Stimulated activated CD4-positive, alpha-beta T cell treated with anti-CD3 and anti-CD28 coated beads, Interleukin-12 subunit alpha, Interleukin-12 subunit beta, amount 100 ng/mL, for 4 hours (primary cell): ENCODE measurements at places on chromosomes 12 and 14.

GRCh38 chr14:92143309-92143708, 21.5 kb downstream of the CPSF2 start:
- no peak for DNase-seq

GRCh38 chr14:96461950-96462798, 40.0 kb upstream of the PAPOLA start:
- DNase-seq = no peak

DNA sequence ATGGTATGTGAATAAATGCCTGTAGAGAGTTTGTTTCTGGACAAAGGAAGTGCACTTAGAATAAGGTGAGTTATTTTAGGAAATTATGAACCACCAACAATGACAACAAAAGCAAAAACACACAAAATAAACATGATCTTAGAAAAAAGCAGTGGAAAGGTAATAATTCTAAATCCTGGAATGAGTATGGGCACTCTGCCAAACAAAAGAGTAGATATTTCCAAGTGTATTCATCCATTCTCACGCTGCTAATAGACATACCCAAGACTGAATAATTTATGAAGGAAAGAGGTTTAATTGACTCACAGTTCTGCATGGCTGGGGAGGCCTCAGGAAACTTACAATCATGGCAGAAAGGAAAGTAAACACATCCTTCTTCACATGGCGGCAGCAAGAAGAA, 269.3 kb upstream of the NPAS3 start:
- DNase-seq = no peak

DNA sequence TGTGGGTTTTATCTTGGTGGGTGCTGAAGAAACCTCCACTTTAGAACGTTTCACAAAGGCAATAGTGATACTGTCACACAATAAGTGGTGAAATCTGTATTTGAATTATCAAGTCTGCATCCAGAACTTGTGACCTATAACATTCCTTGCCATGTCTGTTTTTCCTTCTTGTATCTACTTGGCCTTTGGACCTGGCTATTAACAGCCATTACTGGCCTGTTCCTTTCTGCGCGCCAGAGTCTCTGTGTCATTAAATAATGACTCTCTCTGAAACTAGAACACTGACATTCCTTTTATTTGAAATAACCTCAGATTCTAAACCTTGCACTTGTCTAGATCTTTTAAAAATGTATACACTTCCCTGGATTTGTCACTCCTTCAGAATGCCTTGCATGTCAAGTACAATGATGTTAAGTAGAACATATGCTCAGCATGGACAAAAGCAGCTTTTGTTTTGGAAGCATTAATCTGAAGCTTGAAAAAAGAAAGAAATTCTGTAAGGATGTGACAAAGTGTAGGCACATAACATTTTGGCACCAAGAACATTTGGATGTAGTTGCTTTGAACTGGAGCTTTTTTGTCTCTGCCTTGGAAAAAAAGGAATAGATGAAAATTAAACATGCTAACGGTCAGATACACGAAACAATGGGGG, 95.5 kb upstream of the RPL10L start:
- DNase-seq = no peak

- DNase-seq = no peak
These were observed 34.7 kb downstream of the CYP46A1 start for GRCh38 chr14:99718811-99719192.

- no peak for DNase-seq
These were observed 185.2 kb upstream of the AMIGO2 start for GRCh38 chr12:47264951-47265350.

- no peak for DNase-seq
These were observed 5.3 kb upstream of the CEP128 start for GRCh38 chr14:80946797-80947196.

GRCh38 chr12:75578546-75578945, 67.1 kb upstream of the KRR1 start:
- no peak for DNase-seq

DNA sequence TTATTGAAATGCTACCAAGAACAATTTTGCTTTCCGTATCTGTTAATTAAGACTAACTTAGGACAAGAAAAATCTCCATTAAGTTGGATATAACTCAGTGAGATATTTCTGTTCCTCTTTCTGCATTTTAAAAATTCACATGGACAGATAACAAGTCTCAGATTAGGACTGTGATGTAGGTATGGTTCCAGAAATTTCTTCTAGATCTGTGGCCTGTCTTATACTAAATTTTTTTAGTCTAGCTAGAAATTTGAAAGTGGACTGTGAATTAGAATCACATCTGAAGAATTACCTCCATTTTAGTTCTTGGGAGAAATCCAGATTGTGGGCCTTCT, 41.6 kb downstream of the USP15 start:
- DNase-seq = no peak

- DNase-seq = no peak
These were observed 5.1 kb upstream of the ENDOU start for GRCh38 chr12:47730341-47730744.

DNA sequence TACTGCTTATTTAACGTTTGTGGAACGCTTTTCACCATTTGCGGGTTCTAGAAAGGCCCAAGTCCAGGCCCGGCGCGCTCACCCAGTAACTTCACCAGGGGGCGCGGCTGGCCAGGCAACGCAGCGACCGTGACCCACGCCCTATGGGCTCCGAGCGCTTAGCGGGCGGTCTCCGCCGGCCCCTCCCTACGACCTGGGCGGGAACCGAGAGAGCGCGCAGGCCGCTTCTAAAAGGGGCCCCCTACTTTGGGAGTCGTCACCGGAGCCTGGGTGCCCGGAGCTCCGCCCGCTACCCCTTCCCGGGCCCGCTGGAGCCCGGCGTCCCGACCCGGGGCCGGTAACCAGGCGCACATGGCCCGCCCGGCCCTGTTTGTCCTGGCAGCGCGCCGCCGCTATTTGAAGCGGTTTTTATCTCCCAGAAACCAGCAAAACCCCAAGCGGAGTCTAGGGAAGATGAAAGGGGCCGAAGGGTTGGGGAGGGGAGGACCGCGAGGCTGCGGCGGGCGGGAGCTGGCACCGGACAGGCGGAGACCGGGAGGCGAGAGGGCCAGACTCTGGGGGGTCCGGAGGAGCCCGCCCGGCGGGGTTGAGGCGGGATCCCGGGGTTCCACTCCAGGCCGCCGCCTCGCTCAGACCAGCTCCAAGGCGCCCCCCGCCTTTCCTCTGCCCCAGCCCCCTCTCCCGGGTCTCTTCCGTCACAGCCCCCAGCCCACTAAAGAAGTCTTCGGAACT, 3.5 kb upstream of the AAAS start:
- DNase-seq = peak; percentile 87

- DNase-seq = no peak
These were observed 5.2 kb upstream of the ACADS start for GRCh38 chr12:120720234-120720986.

DNA sequence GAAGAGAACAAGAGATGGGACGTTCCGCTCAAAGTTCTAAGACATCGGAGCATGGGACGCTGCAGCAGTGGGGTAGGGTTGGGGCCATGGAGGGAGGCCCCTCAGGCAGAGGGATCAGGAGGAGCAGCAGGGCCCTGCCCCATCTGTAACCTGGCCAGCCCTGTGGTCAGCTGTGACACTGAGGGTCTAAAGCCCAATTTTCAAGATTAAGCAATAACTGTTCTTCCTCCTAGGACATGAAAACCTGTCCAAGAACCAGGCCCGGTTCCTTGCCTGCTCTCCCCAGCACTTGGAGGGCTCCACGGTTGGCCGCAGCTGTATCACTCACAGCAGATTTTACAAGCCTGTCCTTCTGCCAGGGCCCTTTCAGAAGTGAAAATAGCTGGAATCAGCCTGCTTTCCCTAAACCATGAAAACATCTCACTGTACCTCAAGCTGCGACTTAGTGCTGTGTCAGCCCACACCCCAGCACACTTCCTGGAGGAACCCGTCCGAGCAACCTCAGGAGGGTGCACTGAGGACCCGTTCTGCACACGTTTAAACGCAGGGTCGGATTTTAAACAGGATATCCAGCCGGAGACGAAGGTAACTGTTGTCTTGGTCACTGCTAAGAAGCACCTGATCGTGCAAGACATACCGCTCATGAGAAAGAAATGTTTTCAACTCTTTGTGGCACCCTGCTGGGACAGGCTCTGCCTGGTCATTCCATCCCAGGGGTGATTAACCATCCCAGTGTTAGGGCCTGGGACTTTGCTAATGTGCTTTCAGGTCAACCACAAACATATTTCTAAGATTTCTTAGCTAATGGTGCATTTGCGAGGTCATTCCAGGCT, 201.9 kb upstream of the DIO3 start:
- no peak for DNase-seq

GRCh38 chr14:50920482-50921230, 23.6 kb downstream of the PYGL start:
- no peak for DNase-seq

- DNase-seq = no peak
These were observed 140.5 kb downstream of the ADGRD1 start for GRCh38 chr12:131093971-131094830.

DNA sequence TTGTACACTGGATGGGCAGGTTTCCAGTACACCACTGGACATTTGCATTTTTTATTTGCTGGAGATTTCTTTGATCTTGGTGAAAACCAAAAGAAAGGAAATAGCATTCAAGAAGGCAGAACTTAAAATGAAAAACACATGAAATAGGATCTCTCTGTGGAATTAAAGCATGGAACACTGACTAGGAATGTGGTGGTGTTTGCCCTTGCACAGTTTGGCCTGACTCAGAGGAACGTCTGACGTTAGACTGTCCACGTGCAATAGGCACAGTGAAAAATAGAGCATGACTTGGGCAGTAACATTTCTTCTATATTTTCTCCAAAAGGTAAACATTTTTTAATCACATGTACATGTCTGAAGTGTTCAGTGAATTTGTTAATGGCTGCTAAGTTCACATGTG, 474.1 kb upstream of the PRICKLE1 start:
- no peak for DNase-seq

GRCh38 chr12:53965281-53966084, 7.4 kb upstream of the HOXC11 start:
- DNase-seq = no peak

GRCh38 chr12:2651068-2651965, 143.5 kb upstream of the FKBP4 start:
- DNase-seq = no peak

DNA sequence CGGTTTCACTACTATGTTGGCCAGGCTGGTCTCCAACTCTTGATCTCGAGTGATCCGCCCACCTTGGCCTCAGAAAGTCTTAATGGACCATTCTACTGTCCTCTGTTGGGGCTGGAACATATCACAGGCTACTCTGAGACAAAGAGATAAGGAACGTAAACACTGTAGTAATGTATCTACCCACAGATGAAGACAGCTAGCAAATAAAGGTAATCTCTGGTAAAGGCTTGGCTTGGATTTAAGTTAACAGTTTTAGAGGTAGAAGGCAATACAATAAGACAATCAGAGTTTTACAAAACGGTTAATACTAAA, 44.6 kb upstream of the ISM2 start:
- DNase-seq = no peak

DNA sequence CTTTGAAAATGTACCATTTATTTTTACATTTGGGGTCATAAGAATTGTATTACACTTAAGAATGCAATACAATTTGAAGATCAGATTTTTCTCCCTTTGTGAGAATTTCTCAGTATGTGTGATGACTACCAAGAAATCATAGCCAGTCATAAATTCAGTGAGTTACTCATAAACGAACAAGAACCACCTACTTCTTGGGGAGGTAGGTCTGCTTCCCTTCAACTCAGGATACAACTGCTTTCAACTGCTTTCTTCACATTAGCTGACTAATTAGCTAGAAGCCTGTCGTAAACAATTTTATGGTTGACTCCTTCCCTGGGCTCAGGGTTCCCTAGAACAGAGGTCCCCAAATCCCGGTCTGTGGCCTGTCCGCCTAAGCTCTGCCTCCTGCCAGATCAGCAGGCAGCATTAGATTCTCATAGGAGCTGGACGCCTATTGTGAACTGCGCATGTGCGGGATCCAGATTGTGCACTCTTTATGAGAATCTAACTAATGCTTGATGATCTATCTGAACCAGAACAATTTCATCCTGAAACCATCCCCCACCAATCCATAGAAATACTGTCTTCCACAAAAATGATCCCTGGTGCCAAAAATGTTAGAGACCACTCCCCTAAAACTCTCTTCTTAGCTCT, 3.7 kb downstream of the ANG start:
- no peak for DNase-seq

DNA sequence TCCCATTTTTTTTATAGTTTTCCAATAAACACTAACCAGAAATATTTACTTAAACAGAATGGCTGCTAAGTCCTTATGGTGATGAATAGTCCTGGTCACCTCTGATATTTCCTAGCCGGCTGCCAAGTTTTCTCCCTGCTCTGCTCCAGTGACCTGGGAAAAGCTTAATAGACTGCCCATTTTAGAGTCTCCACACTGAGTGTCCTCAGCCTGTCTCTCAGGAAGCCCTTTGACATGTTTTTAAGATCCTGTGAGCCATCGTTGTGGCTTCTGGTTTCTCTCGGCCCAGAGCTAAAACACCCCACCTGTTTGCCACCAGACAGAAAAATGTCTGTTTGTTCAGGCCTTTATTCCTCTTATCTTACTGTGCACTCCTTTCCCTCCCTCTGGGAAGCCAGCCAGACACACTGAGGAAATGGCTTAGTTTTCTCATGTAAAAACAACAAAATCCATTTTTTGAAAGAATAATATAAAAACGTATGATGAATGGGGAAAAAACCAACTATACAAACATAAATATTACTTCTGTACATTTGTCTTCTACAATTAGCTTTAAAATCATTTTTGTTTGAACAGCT, 25.4 kb upstream of the ALDH2 start:
- DNase-seq = no peak

GRCh38 chr14:53306267-53306721, 153.2 kb upstream of the DDHD1 start:
- DNase-seq = peak; percentile 33

DNA sequence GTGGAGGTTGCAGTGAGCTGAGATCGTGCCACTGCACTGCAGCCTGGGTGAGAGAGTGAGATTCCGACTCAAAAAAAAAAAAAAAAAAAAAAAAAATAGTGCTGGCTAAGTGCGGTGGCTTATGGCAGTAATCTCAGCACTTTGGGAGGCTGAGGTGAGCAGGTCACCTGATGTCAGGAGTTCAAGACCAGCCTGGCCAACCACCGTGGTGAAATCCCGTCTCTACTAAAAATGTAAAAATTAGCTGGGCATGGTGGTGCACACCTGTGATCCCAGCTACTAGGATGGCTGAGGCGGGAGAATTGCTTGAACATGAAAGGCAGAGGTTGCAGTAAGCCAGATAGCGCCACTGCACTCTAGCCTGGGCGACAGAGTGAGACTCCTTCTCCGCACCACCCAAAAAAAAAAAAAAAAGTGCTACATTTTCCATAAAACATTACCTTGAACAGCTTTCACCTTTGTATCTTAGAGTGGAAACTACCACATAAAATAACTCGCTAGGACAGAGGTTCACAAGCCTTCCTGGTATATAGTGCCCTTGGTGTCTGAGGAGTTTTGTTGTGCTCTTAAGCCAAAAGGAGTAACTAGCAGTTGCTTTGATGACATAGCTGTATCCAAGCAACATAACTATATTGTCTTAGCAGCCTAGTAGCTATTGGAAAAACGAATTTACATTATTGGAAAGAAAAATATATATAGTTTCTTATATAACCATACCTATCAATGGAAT, 11.1 kb downstream of the PTGES3 start:
- no peak for DNase-seq

DNA sequence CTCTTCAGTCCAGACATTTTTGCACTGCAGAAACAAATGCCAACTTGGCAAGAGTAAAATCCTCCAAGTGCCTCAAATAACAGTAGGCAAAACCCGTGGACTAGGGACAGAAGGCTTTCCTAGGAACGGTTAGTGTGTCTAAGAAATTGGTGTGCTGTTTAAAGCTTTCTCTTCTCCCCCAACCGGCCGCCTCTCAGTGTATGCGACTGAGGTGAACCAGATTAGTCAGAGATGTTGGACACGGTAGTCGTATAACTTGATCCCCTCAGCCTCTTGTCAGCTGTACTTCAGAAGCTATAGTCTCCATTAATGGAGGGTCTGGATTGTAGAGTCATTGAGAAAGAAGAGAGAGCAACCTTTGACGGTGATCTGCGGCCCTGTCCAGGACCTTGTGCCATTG, 21.7 kb downstream of the PPFIBP1 start:
- DNase-seq = no peak
